ENCODE measurements at places on chromosomes 11 and 22. TPM values are rescaled to one million over a fixed set of nuclear protein-coding genes. Genes with fewer than 3 reads are reported as not detected.

GRCh38 chr22:47205554-47205953 is 443.1 kb downstream of the TBC1D22A start:
- DNase-seq: no peak

CRYBB2 gene
- not detected for total RNA-seq

GRM5 gene
- total RNA-seq: not detected

TECTA gene
- 2.9 TPM for total RNA-seq

All from glutamatergic neuron (in vitro differentiated cells).